ENCODE measurements at places on chromosomes 11 and 22.

GRCh38 chr22:48397531-48398180 lies 1430.0 kb downstream of the BRD1 start:
- DNase-seq, result no peak

GRCh38 chr11:129989149-129989813 lies 13.4 kb downstream of the PRDM10 start:
- DNase-seq, result no peak

DNA sequence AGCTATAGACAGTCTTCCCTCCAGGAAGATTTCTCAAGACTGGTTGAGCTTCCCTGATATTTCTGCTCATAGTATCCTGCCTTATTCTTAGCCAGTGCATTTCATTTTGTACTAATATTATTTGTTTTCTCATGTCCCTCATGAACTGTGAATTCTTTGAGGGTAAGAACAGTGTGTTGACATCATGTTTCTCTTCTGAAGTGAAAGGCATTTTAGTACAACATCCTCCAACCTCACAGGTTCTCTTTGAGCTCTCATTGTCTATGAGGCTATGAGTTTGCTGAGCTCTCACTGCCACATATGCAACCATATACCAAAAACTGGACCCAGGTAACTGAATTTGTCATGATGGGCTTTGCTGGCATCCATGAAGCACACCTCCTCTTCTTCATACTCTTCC lies at the start of gene OR6Q1:
TSS of gene OR6Q1 (plus strand) at position 301 of the 400 bp plus-strand sequence. CDS start at position 301, 0 bp downstream.
- no peak for DNase-seq

DNA sequence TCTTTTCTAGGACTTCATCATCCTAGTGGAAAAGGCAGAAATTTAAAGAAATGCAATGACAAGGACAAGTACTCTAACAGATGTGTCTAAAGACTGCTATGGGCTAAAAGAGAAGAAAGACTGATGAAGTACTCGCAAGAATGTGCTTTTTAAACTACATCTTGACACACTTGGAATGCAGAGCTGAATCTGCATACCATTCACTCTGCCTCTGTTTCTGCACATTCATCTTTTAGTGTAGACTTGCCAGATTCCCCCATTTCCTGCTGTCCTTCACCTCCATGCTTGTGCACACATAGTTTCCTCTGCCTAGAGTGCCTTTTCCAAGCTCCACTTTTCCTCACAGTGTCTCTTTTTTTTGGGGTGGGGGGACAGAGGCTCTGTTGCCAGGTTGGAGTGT lies 239.0 kb upstream of the CCDC179 start:
- no peak for DNase-seq

GRCh38 chr22:50691521-50691920 lies 18.9 kb downstream of the SHANK3 start:
- no peak for DNase-seq

DNA sequence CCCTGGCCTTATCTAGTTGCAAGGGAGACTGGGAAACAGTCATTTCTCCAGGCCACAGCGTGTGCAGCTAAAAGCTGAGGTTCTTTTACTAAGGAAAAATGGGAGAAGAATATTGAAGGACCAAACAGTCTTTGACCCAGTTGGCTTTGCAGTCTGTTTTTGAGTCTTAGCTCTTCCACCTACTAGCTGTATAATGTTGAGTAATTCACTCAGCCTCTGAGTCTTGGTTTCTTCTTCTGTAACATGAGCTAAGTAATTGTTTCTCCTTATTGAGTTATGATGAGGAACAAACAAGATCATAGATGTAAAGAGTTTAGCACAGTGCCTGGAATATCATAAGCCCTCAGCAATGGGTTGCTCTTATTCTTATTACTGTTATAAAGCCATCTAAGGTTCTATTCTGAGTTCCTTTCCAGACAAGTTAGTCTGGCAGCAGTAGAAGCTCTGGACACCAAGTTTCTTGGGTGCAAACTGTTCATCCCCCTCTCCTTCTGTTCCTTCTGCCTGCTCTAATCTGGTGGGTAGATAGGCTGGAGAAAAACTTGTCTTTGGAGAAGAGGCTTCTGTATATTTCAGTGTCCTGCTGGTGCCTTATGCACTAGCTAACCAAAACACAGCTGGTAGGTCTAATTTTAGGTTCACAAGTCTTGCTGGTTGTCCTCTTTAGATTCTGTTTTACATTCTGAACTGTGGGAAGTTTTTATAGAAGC lies 13.5 kb downstream of the TRIM44 start:
- no peak for DNase-seq

- no peak for DNase-seq
Measured at GRCh38 chr22:23278883-23279675, 98.8 kb downstream of the BCR start.

DNA sequence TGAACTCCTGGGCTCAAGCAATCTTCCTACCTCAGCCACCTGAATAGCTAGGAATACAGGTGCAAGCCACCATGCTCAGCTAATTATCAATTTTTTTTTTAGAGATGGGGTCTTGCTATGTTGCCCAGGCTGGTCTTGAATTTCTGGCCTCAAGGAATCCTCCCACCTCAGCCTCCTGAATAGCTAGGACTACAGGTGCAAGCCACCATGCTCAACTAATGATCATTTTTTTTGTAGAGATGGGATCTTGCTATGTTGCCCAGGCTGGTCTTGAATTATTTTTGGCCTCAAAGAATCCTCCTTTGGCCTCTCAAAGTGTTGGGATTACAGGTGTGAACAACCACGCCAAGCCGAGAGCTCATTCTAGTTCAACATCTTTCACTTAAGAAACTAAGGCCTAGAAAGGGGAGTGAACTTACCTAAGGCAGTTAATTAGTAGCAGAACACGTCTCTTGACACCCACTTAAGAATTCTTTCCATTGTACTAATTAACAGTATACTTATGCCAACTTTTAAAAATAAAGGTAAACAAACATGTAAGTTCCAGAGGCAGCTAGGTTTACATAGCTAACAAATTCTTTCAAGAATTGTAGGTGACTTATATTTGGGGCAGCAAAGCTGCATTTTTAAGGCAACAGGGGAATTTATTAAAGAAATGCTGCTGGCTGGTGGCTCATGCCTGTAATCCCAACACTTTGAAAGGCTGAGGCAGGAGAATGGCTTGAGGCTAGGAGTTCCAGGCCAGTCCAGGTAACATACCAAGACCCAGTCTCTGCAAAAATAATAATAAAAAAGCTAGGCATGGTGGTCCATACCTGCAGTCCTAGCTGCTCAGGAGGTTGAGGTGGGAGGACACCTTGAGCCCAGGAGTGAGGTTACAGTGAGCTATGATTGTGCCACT lies 9.6 kb downstream of the ZBED5 start:
- DNase-seq, result no peak

GRCh38 chr11:102367364-102367763 lies 20.4 kb downstream of the BIRC2 start:
- no peak for DNase-seq

- no peak for DNase-seq
Measured at GRCh38 chr11:35337136-35337913, 82.0 kb downstream of the SLC1A2 start.

DNA sequence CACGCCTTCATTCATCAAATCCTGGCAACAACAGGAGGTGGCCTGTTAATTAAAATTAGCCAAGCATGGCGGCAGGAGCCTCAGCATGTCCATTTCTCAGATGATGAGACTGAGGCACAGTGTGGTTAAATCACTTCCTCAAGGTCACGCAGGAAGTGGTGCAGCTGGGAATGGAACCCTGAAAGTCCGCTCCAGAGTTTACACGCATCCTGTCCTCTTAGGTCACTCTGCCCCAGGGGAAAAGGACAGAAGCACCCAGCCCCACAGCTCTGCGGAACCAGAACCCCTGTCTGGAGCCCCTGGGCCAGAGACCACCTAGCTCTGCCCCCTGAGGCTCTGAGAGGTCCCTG lies 19.6 kb downstream of the RPL3 start:
- no peak for DNase-seq

DNA sequence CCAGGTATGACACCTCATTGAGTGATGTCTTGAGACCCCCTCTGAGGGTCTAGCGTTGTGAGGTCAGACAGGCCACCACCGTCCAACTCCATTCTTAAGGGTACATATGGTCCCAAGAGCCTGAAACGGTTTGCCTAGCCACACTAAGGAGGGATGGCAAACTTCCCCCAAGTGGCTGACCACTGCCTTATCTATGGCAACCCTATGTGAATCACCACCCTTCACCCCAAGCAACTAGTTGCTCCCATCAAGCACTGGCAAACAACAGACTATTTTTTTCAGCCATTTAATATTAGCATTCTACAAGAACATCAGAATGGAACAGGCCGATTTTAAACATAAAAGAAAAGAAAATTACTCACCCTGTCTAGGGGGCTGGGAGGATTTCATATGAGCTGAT lies 22.8 kb downstream of the THOC5 start:
- DNase-seq, result no peak

GRCh38 chr11:63564784-63565350 lies 1.7 kb upstream of the PLAAT2 start:
- DNase-seq, result no peak

GRCh38 chr11:103703437-103703836 lies 333.0 kb upstream of the DDI1 start:
- no peak for DNase-seq

DNA sequence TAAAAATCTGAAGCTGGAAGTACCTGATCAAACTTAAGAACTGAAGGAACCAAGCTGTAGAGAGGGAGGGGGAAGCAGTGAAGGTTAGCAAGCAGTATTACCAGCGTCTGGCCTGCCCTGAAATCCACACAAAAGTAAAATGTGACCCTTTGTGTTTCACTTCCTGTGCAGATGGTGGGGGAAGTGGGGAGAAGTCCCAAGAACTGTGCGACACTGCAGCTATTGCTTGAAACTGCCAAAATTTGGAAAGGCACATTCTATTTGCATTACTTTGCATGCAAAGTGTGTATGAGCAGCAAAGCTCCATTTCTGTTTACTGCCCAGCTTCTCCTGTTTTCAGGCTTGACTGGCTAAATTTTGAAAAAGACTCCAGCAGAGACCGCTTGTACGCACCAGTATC lies 72.1 kb upstream of the BMAL1 start:
- peak; percentile 58 for DNase-seq

- DNase-seq, result no peak
Measured at GRCh38 chr11:122979103-122979814, 2.4 kb downstream of the BSX start.

DNA sequence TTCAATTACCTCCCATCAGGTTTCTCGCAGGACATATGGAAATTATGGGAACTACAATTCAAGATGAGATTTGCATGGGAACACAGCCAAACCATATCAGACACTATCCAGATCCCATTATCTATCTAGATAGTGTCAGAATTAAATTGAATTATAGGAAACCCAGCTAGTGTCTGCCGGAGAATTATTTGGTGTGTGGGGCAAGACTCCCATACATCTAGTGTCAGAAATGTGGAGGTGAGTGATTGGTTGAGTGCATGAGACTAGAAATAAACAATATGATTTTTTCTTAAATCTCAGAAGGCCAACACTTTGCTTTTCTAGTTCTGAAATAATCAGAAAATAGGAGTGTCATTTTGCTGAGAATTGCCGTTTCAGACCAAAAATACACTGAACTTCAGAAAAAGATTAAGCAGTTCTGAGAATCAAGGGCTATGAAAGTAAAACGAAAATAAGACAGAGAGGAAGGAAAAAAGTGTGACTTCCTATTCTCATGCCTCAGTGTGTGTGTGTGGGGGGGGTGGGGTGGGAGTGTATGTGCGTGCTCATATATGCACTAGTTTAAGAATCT lies 21.3 kb downstream of the CASP12 start:
- no peak for DNase-seq

DNA sequence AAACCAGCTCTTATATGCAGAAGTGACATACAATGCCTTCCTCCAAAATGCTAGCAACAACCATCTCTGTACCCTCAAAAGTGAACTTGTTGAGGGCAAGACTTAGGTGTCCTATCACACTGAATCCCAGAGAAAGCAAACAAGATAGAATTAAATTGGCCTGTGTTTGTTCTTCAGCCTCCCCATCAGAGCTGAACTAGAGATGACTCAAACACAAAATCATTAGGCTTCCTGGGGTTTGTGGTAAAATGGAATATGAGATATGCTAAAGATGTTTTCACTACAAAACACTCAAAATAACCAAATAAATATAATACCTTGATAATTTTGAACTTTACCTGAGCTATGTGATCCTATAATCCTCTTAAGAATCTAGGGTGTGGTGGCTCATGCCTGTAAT lies 31.6 kb downstream of the ZNF214 start:
- DNase-seq, result no peak

- DNase-seq, result no peak
Measured at GRCh38 chr11:97764605-97765004, 1256.1 kb upstream of the CNTN5 start.

GRCh38 chr22:46653596-46653995 lies 33.4 kb downstream of the GRAMD4 start:
- no peak for DNase-seq

- no peak for DNase-seq
Measured at GRCh38 chr11:36455658-36456111, 54.4 kb downstream of the TRAF6 start.

- no peak for DNase-seq
Measured at GRCh38 chr11:17415523-17416104, 27.2 kb upstream of the KCNJ11 start.

DNA sequence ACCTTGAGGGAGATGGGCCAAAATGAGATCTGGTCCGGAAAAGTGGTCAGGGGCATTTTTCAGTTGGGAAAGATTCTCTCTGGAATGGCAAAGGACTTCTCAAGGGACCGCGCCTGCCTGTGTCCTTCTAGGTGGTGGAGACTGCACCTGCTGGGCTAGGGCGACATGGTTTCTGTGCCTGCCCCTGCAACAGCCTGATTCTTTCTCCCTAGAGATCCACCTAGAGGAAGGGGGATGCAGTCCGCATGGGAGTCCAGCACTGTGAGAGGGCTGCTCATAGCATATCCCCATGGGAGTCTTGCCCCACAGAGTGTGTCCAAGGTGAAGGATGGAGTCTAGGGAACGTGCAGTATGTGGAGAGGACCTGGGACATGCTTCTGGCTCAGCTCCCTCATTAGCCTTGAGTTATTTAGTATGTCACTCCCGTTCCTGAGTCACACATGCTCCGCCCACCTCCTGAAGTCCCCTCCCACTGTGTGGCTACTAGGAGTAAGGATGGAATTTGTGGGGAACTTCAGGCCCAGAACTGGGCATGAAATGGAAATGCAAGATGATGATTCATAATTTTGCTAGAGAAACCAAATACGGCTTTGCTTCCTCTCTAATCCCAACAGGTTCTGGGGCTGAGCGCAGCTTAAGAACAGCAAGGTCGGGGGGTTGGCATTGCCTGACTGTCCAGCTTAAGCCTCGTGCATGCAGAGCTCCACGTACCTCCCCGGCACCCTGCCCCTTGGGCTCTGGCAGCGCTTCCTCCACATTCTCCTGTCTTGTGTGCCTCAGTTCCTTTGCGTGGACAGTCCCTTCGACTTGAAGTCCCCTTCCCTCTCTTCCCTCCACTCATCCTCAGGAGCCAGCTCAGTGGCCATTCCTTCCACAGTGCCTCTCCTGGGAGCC lies 35.0 kb downstream of the GRIK4 start:
- no peak for DNase-seq

- no peak for DNase-seq
Measured at GRCh38 chr11:125057693-125058016, 5.5 kb upstream of the SLC37A2 start.

GRCh38 chr11:96125400-96125799 lies 201.5 kb upstream of the MTMR2 start:
- DNase-seq, result no peak

DNA sequence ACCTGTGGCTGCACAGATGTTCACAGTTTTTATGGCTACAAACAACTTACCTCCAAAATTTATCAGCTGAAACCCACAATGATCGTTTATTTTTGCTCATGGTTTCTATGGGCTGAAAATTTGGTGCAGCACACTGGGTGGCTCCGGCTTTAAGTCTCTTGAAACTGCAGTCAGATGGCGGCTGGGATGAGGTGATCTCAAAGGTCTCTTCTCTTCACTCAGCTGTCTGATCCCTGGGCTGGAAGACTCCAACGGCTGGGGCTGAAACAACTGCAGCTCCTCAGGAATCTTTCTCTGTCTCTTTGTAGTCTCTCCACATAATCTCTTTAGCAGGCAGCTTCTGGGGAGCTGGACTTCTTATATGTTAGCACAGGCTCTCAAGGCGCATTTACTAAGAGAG lies 117.3 kb upstream of the FAT3 start:
- no peak for DNase-seq

Measured in NCI-H1048 (cell line).